ENCODE measurements at places on chromosomes 1 and 21. TPM values are rescaled to one million over a fixed set of nuclear protein-coding genes. Genes with fewer than 3 reads are reported as not detected.
A peak's percentile ranks its signal among the peaks of the same experiment; 100 is the strongest.

DNA sequence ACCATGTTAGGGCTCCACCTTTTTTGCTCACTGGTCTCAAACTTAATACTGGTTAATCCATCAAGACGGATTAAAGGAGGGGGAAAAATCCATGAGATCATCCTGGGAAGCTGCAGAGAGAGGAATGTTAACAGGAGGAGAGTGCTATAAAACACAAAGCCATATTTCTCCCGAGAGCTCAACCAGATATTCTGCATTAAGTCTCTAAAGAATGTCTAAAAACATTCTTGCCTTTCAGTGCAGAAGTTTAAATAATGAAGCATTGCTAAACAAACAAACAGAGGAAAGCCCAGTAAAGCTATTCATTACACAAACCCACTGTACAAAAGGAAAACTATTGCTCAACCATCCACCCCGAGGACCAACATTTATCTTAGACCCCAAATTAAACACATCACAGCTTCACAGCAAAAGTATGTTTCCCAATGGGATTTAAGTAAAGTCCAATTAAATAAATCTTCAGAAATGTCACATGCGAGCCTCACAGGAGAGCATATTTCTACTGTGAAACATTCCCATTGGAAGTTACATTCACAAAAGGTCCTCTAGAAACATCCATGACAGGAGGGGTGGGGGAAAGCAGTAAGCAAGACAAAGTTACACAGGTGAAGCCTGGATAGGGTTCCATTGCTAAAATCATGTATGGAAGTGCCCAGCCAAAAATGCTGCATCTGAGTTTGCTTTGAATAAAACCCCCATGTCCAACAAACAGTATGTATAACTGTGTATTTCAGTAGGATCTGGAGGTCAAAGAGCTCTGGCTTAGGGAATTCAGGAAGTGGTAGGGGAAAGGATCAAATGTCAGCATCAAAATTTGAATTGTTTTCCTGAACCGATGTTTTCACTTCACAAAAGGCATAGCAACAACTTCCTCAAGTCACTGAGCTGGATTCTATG, 23.3 kb downstream of the DUSP10 start:
- H3K4me3 ChIP-seq, result no peak overlapping the region
- H3K27me3 ChIP-seq, result no peaks in the 10 kb centered on the region
- no peaks in the 10 kb centered on the region for H3K36me3 ChIP-seq
- H3K27ac ChIP-seq, result peak overlapping the region; percentile 62

DNA sequence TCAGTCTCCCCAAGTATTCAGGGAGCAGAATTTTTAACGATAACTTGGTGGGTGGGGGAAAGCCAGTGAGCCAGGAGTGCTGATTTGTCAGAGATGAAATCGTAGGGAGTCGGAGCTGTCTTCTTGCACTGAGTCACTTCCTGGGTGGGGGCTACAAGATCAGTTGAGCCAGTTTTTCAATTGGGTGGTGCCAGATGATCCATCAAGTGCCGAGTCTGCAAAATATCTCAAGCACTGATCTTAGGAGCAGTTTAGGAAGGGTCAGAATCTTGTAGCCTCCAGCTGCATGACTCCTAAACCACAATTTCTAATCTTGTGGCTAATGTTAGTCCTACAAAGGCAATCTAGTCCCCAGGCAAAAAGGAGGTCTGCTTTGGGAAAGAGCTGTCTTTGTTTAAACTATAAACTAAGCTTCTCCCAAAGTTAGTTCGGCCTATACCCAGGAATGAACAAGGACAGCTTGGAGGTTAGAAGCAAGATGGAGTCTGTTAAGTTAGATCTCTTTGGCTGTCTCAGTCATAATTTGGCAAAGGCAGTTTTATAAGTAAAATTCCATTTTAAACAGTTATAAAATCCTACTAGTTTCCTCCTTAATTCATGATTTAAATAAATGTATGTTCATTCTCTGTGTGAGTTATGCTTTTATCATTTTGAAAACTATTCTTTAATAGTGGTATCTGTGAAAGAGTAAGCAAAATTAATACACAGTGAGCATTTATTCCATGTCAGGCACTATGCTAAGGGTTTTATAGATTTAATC, 51.7 kb downstream of the SLC16A1 start:
- H3K4me1 ChIP-seq, result peaks cover 12% of the 10 kb centered on the region
- H3K36me3 ChIP-seq, result no peaks in the 10 kb centered on the region
- no peak for DNase-seq
- no peak overlapping the region for H3K4me3 ChIP-seq
- no peaks in the 10 kb centered on the region for H3K27me3 ChIP-seq
- H3K27ac ChIP-seq, result no peak overlapping the region

- no peak overlapping the region for H3K4me3 ChIP-seq
- H3K36me3 ChIP-seq, result no peaks in the 10 kb centered on the region
- H3K27ac ChIP-seq, result no peak overlapping the region
These were observed 35.7 kb upstream of the LIN9 start for GRCh38 chr1:226344441-226345259.

GRCh38 chr1:31694069-31694963, 9.5 kb downstream of the COL16A1 start:
- no peaks in the 10 kb centered on the region for H3K36me3 ChIP-seq
- H3K4me1 ChIP-seq, result no peaks in the 10 kb centered on the region
- no peak overlapping the region for H3K4me3 ChIP-seq
- no peak overlapping the region for H3K27ac ChIP-seq
- no peak for DNase-seq

OR2L2 gene
- total RNA-seq, result 0.03 TPM

Data from pancreas (tissue), 10 donors.